Stimulated activated CD4-positive, alpha-beta T cell treated with anti-CD3 and anti-CD28 coated beads, Interleukin-12 subunit alpha, Interleukin-12 subunit beta, amount 100 ng/mL, for 24 hours (primary cell): ENCODE measurements at places on chromosomes 2 and 18.

DNA sequence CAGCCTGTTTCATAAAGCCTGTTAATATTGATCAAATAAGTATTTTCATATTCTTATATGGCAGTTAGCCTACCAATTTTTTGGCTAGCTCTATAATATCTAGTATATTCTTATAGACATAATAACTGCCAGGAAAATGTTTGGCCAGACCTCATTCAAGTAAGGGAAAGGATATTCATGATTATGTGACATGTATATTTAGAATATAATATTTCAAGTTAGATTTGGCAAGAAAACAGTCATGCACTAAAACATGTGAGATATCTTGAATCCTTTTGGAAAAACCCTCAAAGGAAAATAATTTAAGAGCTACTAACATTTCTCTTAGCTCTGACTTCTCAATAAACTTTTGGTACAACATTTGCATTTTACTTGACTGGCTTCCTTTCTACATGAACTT is 694.1 kb downstream of the PLCL1 start:
- DNase-seq = no peak

GRCh38 chr18:8260319-8260718 is 348.9 kb upstream of the RAB12 start:
- no peak for DNase-seq

- DNase-seq = no peak
Observed at GRCh38 chr18:10051877-10052631, 138.2 kb downstream of the VAPA start.

DNA sequence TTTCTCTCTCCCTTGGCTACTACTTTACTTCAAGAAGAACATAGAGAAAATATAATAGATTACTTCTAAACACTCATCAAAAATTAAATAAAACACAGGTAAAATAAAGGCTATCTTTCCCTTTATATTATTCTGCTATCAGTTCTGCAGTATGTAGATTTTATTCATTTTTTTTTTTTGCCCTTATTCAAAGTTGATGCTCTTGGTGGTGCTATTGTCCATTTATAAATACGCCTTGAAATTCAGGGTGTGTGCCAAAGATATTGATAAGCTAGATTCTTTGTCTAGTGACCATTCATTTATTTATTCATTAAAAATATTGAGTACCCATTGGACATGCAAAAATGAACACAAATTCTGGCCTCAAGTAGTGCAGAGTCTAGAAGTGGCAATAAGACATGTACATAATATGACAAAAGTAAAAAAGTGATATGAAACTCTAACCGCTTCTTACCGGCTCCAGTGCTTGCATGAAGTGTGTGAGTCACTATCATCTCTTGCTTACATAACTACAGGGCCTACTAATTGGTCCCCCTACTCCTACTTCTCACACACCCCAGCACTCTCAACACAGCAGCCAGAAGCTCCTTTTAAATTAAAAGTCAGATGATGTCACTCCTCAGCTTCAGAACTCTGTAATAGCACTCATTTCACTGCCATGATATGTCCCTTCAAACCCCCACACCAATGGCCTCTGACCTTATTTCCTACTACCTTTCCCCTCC is 208.3 kb upstream of the FANCL start:
- no peak for DNase-seq

DNA sequence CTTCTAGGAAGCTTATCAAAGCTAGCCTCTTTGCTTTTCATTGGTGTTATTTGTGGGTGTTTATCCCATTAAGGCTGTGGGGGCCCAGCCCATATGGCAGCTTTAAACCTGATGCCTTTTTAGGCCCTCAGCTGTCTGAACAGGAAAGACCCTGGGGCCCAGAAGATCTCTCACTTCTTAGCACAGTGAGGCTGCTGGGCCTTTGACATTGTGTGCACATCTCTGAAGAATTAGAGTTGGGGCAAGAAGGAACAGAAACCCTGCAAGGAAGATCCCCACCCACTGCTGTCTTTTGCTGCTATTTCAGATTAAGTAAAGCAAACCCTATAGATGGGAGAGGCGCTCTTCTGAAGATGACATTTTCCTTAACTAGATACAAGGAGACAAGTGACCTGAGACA is 250.0 kb downstream of the SMAD2 start:
- no peak for DNase-seq
